ENCODE measurements at places on chromosomes 2 and 18. TPM values are rescaled to one million over a fixed set of nuclear protein-coding genes. Genes with fewer than 3 reads are reported as not detected.

The OSR1 gene
- 11.6 TPM for total RNA-seq

GRCh38 chr18:35192415-35192814, 48.4 kb upstream of the ZNF397 start:
- no peak for DNase-seq

DNA sequence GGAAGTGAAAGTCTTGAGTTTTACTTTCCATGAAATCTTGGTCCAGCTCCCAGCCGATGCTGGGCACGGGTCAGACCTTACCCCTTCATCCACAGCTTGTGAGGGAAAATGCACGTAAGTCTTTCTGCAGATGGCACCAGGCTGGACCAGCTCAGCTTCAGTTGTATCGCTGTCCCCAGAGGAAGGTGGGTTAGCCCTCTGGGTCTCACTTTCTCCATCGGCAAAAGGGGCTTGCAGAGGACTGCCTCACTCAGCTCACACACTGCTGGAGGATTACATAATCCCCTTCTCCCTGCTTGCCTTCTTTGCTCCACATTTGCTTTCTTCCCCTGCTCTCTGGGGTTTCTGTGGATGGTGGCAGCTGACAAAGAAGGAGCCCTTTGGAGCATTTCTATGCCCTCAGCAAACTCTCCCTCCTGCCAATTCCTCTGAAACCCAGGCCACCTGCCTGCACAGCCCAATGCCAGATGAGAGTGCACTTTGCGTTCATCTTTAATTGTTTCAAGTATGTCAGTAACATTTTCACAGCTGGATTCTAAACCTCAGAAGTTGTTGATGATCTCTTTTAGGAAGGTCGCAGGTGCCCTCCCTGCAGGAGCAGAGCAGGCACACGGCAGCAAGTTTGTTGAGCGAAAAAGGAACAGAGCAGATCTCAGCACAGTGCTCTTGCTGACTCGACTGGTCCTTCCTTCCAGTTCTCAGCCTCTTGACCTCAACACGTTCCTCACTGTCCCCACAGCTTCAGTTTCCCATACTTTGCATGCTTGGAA, 155.6 kb upstream of the GLI2 start:
- no peak for DNase-seq

- no peak for DNase-seq
These were observed 173.4 kb downstream of the EIPR1 start for GRCh38 chr2:3204031-3204821.

- no peak for DNase-seq
These were observed 120.9 kb downstream of the CNTNAP5 start for GRCh38 chr2:124145982-124146381.

DNA sequence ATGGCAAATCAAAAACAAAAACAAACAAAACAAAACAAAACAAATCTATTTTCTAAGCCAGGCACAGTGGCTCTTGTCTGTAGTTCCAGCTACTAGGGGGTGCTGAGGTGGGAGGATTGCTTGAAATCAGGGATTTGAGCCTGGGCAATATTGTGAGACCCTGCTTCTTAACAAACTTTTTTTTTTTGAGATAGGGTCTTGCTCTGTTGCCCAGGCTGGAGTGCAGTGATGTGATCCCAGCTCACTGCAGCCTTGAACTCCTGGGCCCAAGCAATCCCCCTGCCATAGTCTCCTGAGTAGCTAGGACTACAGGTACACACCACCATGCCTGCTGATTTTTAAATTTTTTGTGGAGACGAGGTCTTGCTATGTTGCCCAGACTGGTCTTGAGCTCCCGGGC, 6.2 kb downstream of the HPCAL1 start:
- no peak for DNase-seq

GRCh38 chr2:202871300-202872141, at the start of gene ICA1L:
TSS of gene ICA1L (minus strand) at chr2:202871766. CDS start at chr2:202829009, 42,757 bp downstream.
- DNase-seq = peak; percentile 92

- peak; percentile 88 for DNase-seq
These were observed 2.4 kb upstream of the FOSL2 start for GRCh38 chr2:28390241-28390745.

GRCh38 chr2:240292619-240293525, 142.6 kb upstream of the GPC1 start:
- DNase-seq = no peak

GRCh38 chr2:235267251-235267650, 226.6 kb upstream of the AGAP1 start:
- DNase-seq = no peak

DNA sequence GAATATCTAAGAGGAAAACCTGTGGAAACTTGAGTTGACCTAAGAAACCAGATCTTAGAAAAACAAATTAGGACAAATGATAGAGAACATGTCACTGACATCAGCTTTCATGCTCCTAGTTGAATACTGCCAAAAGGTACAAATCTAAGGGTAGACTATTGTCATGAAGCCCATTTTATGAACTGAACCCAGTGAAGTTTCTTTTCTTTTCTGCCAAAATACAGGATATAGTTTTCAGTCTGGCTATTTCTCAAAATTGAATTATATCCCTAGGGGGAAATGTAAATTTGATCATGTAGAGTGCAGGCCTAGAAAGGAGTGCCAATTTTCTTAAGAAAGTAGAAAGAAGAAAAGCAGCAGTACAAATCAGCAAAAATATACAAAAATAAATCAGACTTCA, 46.6 kb downstream of the FSIP2 start:
- DNase-seq = peak; percentile 64

DNA sequence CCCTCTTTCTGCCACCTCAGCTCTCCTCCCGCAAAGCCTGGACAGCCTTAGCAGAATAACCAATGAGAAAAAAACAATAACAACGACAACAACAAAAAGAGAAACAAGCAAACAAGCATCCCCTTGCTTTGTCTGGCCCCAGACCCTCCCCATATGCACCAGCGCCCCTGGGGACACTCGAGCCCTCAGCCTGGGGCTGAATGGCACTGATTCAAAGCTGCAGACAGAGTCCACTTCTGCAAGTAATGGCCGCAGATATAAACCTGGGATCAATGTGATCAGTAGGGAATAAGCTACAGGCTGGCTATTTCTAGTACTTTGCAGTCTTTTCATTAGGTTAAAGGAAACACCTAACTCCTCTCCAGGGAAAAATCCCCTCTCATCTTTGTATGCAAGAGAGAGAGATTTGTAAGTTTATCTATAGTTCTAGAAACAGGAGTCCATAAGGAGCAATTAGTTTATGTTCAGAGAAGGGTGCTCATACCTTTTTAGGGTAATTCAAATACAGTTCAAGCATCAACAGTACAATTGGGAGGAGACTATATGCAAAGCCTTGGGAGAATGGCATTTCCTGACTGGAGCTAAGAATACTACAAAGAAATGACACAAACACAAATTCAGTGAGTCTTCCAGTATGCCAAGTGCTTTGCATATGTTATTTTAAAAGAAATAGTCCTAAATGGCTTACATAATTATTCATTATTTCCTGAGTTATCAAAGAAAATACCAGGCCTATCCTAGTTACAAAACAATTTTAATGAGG, 122.3 kb upstream of the DDX18 start:
- DNase-seq = no peak

DNA sequence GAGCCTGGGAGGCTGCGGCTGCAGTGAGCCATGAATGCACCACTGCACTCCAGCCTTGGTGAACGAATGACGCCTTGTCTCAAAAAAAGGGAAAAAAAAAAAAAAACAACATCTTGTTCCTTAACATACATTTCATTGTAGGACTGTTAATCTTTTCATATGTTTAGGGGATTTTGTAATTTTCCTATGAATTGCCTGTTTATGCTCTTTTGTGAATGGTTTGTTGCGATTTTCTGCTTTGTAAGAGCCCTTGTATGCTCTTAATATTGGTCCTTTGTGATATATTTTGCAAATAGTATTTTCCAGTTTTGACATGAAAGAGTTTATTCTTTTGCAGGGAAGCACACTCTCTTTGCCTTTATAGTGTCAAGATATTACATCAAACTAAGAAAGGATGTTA, 50.0 kb downstream of the TRAPPC8 start:
- no peak for DNase-seq

All from muscle of leg (tissue), 16 donors.